ENCODE measurements at places on chromosomes 1 and 21. TPM values are rescaled to one million over a fixed set of nuclear protein-coding genes. Genes with fewer than 3 reads are reported as not detected.
A peak's percentile ranks its signal among the peaks of the same experiment; 100 is the strongest.

DNA sequence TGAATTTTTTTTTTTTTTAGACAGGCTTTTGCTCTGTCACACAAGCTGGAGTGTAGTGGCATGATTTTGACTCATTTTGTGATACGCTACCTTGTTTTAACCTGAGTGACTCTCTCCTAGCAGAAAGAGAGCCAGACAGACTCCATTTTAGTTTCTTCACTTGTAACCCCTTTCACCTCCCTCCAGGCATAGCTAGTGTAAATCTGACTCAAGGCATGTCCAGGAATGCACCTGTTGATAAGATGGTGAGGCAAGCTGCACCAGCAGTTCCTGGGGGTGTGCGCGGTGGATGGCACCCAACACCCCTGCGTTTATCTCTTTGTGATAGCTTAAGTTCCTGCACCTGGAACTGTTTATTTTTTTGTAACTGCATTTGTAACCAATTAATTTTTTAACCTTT lies 4.7 kb upstream of the PHACTR4 start:
- no peak for DNase-seq

DNA sequence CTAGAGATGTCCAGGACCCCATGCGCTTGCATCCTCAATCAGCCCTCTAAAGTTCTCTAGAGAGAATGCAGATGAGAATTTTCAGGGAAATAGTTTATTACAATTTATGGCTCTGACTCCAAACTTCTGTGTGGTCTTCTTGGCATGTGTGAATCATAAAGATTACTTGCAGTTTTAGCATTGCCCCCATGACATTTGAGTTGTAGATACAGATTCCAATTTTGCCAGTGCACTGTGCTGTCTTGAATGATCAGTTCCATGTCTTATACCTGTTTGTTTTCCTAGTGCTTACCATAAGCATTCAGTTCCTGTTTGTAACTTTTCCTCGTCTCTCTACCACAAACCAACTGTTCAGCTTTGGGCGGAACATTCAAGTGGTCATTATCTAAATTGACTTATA lies 4.8 kb downstream of the KRTAP21-3 start:
- no peak for DNase-seq

DNA sequence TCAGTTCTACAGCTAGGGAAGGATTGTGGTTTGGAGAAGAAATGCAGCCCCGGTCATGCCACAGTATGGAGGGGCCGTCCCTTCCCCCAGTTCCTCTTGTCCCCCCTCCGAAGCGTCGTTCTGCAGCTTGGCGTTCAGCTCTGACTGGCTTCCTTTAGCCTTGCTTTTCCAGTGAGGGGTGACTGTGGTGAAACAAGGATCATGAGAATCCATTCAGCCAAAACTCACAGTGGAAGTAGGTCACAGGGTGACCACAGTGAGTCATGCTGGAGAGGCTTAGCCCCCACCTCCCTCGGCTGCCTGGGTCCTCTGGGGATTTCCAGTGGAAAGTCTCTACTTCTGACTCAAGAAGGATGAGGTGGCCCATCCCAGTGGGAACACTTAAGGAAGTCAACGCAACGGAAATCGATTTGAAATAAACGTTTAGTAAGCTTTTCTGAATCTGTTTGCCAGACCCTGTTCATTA lies 37.3 kb upstream of the COL6A2 start:
- DNase-seq, result peak; percentile 92

GRCh38 chr1:241985787-241986186 lies 13.1 kb downstream of the MAP1LC3C start:
- DNase-seq, result peak; percentile 55

Gene RPTN
- not detected for total RNA-seq

Measured in renal cortical epithelial cell (primary cell).